GM19239 (cell line): ENCODE measurements at places on chromosomes 4 and X.

DNA sequence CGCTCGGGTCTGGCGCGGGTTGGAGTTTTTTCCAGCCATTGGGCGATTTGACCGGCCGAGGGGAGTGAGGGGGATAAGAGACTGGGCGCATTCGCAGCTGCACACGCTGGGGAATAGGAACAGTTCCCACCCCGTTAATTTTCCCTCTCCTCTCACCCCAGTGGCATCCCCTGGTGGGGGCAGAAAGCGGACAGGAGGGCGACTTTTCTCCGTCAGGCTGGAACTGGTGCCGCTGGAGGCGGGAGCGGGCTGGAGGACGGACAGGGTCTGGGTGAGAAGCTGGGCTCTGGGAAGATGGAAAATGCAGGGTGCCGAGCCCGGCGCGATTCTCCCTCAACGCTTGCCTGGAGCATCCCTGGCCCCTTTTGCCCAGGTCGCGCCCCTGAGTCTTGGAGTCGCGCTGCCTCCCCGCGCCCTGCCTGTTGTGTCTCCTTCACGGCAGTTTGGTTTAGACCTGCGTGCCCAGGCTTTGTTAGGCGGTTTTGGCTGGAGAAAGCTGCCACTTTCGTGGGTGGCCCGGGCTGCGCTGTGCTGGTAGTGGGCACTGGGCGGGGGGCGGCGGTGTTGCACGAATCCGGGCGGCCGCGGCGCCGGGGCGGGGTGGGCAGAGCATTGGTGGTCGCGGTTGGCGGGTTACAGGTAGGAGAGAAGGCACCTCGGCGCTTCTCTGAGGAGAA lies 2.0 kb downstream of the ADGRL3 start:
- no peak for DNase-seq

- DNase-seq = no peak
Measured at GRCh38 chrX:28188526-28188925, 207.3 kb upstream of the DCAF8L1 start.

DNA sequence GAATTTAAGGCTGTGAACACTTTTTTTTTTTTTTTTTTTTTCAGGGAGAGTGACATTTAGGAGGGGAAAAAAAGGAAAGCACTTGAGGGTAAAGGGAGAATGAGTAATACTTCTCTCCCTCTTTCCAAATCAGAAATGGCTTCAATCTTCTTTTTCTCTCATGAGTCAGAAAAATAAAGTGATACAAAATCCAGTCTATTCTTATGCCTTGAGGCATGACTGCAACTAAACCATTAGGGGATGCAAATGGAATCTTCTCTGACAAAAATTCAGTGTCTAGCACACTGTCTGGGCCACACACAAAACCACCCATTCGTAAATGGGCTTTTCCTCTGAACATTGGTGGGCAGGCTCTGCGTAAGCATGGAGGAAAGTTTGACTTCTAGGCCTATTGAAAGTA lies 46.7 kb upstream of the POU4F2 start:
- no peak for DNase-seq

- DNase-seq = no peak
Measured at GRCh38 chr4:7052923-7053715, 9.9 kb downstream of the TADA2B start.

DNA sequence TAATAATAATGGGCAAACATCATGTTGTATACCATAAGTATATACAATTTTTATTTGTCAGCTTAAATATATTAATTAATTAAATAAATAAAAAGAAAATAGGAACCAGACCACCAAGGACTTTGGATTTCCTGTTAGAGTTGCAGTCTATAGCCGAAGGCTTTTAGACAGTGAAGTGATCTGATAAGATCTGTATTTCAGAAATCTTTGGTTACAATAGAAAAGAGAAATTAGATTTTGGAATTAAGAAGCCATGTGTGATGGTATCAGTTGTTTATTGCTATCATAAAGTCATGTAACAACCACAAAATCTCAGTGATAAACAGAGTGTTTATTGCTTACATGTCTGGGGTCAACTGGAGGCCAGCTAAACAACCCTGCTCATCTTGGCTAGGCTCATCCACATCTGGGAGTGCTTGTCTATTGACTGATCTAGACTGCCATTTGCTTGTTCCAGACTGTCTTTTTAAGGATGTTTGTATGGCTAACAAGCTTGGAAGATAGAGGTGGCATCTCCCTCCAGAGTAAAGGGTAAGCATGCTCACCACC lies 142.1 kb upstream of the USP9X start:
- no peak for DNase-seq

DNA sequence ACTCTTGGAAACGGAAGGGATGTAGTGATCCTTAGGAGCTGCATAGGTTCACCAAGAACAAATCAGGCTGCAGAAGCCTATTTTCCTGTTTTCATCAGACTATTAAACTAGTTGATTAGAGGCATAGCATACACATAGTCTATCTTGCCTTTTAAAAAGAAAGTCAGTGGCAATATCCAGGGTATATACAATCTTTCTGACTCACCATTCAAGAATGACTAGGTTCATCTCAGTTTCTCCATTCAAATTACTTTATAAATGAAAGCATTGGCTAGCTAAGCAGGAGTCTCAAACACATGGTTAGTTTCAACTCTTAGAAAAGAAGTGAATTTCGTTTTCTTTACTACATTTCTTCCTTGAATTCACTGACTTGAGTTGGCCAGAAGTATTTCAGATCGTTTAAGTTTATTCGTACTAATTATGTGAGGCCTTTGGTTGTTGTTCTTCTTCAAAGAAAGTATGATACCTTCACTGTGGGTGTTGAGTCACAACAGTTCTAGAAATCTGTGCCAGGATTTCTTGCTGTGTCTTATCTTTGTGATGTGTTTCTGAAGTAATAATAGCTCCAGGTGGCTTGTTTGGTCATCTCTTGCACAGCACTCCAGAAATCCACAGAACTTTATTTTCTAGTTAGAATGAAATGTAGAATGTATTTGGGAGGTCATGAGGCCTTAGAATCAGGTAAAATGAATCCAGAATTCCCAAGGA lies 88.2 kb downstream of the AWAT2 start:
- no peak for DNase-seq

DNA sequence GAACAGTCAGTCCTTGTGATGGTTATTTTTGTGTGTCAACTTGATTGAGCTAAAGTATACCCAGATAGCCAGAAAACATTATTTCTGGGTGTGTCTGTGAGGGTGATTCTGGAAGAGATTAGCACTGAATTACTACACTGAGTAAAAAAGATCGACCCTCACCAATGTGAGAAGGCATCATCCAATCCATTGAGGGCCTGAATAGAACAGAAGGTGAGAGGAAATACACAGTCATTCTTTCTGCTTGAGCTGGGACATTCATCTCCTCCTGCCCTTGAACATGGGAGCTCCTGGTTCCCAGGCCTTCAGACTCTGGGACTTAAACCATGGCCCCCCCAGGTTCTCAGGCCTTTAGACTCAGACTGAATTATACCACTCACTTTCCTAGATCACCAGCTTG lies 22.3 kb downstream of the INPP4B start:
- DNase-seq = no peak
